ENCODE measurements at places on chromosomes 6 and 20.

DNA sequence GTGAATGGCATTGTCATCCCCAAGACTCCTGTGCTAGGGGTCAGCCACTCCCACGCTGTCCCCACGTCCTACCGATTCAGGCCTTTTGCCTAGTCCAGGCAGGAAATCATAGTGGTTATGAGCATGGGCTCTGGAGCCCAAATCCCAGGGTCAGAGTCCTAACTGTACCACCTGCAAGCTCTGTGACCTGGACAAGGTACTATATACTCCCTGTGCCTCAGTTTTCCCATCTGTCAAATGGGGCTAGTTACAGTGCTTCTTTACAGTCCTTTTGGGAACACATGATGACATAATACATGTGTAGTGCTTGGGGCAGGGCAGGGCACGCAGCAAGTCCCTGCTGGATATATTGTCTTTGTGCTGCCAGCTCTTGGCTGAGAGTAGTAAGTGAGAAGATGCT lies 27.2 kb downstream of the EFCAB8 start:
- DNase-seq, result no peak

DNA sequence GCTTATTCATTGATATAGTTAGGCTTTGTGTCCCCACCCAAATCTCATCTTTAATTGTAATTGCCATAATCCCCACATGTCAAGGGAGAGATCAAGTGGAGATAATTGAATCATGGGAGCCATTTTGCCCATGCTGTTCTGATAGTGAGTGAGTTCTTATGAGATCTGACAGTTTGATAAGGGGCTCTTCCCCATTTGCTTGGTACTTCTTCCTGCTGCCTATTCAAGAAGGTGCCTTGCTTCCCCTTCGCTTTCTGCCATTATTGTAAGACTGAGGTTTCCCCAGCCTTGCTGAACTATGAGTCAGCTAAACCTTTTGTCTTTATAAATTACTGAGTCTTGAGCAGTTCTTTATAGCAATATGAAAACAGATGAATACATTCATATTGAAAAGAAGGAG lies 45.6 kb downstream of the CENPW start:
- DNase-seq, result no peak

DNA sequence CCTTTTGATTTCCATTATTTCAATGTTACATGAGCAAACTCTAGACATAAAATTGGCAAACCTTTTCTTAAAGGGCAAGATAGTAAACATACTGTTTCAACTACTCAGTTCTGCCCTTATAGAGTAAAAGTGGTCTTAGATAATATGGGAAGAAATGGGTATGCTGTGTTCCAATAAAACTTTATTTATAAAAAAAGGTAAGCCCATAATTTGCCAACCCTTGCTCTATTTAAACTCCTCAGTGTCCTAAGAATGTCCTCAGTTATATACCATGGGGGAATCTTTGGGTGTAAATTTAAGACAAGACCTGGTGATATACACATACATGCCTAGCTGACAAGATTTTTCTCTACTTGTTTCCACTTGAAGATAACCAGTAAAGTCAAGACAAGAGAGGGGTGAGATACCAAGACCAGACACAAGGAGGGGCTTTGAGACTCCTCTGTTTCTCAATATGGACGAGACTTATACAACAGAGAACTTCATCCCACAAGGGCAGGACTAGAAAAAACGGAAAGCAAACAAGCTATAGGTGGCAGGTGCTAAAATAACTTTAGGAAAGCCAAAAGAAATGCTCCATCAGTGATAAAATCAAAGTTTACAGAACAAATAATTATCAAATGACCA lies 10.5 kb downstream of the SNX3 start:
- DNase-seq, result no peak

DNA sequence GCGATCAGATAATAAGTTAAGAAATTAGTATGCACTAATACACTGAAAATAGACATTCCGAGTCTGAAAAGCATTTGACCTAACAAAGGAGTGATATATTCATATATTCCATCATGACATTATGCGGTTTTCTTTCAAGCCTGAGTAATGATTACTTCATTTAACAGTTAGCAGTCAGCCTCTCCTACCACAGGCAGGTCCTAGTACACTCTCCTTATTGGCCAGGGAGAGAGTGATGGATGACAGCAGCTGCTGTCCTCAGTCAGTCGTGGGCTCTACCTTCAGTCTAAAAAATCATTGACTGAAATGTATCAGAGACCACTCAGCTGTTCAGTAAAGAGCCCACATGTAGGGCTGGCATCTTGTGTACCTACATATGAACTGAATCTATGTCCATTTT lies 33.2 kb upstream of the VGLL2 start:
- DNase-seq, result no peak

DNA sequence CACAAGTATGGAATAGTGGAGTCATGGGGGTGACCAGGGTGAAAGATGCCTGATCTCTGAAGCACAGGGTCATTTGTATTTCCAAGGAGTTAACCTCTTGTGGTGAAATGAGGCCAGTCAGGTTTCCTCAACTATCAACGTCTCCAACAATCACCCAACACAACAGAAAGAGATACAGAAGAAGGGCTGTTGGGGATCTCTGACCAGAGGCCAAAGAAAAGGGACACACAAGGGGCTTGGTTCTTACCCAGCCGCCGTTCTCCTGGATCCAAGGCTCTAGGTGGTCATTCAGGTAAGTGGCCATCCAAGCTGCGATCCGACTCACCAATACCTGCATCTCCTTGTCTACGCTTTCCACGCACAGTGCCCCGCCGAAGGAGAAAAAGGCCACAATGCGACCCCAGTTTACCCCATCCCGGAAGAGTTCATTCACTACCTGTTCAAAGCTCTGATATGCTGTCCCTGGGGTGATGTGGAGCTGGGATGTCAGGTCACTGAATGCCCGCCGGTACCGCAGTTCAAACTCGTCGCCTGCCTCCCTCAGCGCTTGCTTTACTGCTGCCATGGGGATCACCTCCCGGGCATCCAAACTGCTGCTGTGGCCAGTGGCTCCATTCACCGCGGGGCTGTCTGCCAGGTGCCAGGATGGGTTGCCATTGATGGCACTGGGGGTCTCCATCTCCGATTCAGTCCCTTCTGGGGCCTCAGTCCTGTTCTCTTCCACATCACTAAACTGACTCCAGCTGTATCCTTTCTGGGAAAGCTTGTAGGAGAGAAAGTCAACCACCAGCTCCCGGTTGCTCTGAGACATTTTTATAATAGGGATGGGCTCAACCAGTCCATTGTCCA lies 1.0 kb downstream of the BCL2L1 start:
- DNase-seq, result no peak

- no peak for DNase-seq
Measured at GRCh38 chr6:116564311-116564710, 7.0 kb upstream of the RWDD1 start.

GRCh38 chr6:6393069-6393529 lies 72.6 kb upstream of the F13A1 start:
- DNase-seq, result no peak

DNA sequence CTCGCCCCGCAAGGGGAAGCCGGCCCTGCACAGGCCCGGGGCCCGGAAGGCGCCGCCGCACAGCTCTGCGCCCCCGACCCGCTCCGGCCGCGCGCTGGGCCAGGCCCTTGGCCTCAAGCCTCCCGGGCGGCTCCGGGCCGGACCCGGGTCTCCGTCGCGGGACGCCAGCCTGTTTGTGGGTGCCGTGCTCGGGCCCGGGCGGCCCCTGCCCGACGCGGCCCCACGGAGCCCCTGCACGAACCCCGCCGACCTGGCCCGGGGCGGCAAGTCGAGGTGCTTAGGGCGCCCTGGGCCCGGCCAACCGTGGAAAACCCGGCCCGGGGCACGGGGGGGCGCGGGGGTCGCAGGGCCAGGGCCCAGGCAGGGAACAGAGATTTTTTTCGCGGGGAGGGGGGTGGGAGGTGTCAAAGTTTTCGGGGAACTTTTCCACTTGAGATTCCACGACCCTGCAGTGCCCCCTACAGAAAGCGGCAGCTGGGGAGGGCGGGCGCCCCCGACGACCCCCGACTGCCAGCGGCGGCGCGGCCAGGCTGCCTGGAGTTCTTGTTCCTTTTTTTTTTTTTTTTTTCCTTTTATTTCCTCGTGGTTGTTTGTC lies 805 bp upstream of the STX16 start:
- DNase-seq, result peak; percentile 65

GRCh38 chr6:76682842-76683241 lies 610.4 kb upstream of the IMPG1 start:
- DNase-seq, result no peak

DNA sequence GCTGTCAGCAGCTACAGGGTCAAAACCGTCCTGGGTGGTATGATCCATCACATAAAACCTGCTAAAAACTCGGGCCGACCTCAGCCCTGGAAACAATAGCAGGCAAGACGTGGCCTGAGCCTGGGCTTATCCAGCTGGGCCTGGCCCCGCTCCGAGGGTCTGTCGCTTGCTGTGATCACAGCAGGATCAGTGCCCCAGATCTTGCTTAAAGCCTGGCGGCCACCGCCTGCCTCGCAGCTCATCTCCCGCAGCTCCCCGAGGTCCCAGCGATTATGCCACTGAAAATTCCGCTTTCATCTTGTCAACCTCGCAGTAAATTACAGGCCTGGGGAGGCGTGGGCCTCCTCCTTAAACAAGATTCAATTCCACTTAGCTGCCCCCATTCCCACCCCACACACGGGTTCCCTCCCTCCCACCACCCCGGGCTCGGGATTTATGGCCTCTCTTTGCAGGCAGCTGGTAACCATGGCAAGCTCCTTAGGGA lies 40.1 kb downstream of the CDH22 start:
- DNase-seq, result no peak

- DNase-seq, result no peak
Measured at GRCh38 chr20:49945701-49946477, 9.7 kb downstream of the RNF114 start.

DNA sequence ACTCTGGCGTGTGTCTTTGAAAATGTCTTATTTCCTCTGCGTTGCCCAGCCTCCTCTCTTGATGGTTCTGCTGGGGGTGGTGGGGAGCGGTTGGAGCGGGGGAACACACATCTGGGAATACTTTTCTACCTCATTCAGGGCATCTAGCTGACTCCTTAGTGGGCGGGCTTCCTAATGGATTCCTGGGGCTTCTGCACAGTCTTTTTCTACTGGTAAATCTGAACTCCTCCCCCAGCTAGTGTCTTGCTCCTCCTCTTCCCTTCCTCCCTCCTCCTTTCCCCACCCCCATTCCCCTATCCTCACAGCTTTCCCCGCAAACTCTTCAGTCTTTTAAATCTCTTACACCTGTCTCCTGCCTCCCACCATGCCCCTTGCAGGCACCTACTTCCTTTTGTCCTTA lies 74.4 kb downstream of the PRL start:
- no peak for DNase-seq
